ENCODE measurements at places on chromosomes 16 and 17. TPM values are rescaled to one million over a fixed set of nuclear protein-coding genes. Genes with fewer than 3 reads are reported as not detected.

Gene TP53TG3D
- total RNA-seq = 0.12 TPM

Gene HOXB8
- not detected for total RNA-seq

Gene C17orf78
- not detected for total RNA-seq

Gene CCT6B
- 0.23 TPM for total RNA-seq

Gene IGFBP4
- 288 TPM for total RNA-seq

Gene TMEM88
- total RNA-seq = 0.23 TPM

Gene RPAIN
- total RNA-seq = 48.9 TPM

Gene ZNF594
- total RNA-seq = 3.3 TPM

Gene IL21R
- 1.9 TPM for total RNA-seq

Gene HS3ST3B1
- total RNA-seq = 5.6 TPM

Gene RANBP10
- total RNA-seq = 5.9 TPM

Gene FOXC2
- 4.1 TPM for total RNA-seq

Gene PHLPP2
- total RNA-seq = 4.0 TPM
